ENCODE measurements at places on chromosomes 6 and 20. TPM values are rescaled to one million over a fixed set of nuclear protein-coding genes. Genes with fewer than 3 reads are reported as not detected.
A peak's percentile ranks its signal among the peaks of the same experiment; 100 is the strongest.

DNA sequence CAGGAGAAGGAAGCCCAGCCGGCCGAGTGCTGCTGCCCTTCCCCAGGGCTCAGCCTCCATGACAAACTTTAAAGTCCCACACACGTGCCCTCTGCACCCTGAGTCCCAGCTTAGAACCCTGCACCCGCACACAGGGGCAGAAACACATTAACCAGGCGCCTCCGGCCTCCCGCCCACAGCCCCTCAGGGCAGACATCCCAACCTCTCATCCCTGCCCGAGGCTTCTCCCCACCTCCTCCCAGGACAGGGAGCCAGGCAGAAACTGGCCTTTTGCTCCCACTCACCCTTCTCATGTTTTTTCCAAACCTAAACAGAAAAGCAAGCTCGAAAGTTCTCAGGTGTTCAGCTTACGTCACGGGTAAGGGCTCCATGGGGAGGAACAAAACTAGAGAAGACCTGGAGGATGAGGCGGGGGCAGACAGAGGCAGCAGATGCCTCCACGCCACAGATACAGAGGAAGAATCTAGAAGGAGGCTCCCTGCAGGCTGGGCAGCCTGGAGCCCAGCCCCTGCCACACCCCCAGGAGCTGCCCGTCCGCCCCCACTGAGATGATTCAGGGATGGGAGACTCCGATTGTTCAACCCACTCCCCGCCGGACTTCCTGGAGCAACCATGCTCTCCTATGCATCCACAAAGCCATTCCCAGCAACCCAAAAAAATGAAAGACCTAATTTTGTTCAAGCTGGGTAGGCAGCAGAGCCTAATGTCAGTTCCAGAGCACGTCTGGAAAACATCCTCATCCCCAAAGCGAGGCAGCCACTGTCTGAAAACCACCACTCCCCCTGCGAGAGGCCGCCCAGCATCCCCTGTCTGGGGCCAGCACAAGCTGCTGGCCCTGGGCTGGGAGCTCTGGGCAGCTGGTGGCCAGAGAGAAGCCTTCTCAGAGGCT is 8.8 kb downstream of the KCNQ2 start:
- no peak for DNase-seq

- DNase-seq, result peak; percentile 34
Measured at GRCh38 chr6:34656378-34657036, 40.1 kb downstream of the ILRUN start.

TRIM15 gene
- total RNA-seq, result not detected

- DNase-seq, result no peak
Measured at GRCh38 chr6:54654381-54654780, 192.2 kb upstream of the FAM83B start.

DNA sequence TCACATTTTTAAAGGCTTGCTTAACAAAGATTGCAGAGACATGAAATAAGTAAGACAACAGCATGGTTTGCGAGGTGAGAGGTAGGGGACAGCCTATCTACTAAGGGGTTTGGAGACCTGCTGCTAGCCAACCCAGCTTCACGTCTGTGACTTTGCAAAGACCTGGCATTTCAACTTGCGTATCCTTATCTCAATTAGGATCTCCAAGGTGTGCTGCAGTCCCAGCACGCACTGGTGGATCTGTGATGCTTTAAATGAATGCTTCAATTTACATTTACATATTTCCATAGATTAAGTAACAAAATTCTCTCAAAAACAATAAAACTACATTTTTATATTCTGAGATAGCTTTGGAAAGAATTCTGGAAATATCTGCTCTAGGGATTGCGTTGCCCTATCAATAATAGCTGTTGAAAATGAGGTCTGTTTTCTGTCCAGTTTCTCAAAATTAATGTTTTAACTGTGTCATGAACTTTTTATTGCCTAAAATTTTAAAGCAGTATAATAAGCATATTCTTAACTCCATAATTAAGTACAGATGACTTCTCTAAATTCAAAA is 124.4 kb upstream of the EDN1 start:
- DNase-seq, result no peak

- DNase-seq, result no peak
Measured at GRCh38 chr6:124907596-124907995, 54.6 kb upstream of the RNF217 start.

All from spinal cord (tissue), 10 donors.